ENCODE measurements at places on chromosomes 16 and 17. TPM values are rescaled to one million over a fixed set of nuclear protein-coding genes. Genes with fewer than 3 reads are reported as not detected.

GRCh38 chr17:41680426-41681040 is 8.2 kb upstream of the EIF1 start:
- no peak for DNase-seq

DNA sequence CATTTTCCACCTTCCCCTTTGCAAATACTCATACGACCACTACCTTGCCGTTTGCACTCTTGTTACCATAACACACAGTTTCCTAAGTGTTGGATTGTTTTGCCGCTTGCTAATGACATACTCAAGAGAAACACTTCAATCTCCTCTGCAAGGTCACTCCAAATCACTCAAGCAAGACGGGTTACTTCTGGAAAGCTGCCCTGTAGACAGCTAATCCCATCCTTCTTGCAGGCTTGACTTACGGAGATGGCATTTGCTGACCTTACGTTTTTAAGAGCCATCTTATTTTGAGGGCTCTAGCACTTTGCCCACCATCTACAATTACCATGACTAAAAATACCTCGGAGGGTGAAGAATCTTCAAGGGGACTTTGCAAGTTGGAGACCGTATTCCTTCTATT is 46.2 kb downstream of the MYH3 start:
- no peak for DNase-seq

DNA sequence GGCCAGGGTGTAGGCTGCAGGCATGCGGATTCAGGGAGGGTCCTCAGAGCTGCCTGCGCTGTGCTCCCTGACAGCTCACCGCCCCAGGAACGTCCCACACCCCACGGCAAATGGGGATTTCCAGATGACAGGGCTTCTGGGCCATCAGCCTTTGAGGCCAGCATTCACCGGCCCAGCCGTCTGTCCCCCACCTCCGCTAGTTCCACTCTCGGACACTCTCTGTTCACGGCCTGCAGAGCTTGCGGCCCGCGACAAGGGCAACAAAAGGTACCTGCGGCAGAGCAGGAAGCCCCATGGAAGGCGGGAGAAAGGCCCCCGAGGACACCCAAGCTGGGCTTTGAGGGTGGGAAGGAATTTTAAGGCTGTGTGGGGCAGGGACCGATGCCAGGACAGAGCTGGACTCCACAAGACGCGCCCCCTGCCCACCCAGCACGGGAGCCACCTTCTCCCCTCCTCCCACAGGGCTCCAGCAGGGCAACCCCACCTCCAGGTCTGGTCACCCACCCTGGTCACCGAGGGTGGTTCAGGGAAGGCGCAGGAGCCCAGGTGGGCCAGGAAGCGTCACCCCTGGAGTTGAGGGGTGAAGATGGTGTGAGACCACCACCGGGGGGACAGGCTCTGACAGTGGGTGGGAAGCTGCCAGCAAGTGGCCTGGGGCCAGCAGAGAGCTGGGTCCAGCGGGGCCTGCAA is 5.6 kb upstream of the CYBA start:
- no peak for DNase-seq

DNA sequence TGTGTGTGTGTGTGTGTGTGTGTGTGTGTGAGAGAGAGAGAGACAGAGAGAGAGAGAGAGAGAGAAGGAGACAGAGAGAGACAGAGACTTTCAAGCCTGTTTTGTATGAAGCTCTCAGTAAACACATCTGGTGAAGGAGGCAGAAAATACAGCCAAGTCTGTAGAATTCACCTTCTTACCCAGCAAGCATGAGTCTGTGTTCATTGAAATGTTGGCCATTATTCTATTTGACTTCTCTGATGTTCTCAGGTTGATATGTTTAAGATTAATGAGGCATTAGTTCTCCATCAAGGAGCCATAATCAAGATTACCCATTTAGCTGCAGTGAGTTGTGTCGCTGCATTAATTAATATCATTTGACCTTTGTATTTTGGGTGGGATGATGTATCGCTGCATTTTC is 895.8 kb upstream of the EEF2KMT start:
- no peak for DNase-seq

C17orf78 gene
- total RNA-seq, result not detected

DNA sequence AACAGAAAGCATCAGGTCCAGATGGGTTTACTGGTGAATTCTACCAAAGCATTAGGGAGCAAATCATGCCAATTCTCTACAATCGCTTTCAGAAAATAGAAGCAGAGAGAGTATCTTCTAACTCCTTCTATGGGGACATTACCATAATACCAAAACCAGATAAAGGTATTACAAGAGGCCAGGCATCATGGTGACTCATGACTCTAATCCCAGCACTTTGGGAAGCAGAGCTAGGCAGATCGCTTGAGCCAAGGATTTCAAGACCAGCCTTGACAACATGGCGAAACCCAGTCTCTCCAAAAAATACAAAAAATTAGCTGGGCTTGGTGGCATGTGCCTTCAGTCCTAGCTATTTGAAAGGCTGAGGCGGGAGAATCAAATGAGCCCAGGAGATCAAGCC is 23.0 kb downstream of the HBQ1 start:
- DNase-seq, result no peak

DNA sequence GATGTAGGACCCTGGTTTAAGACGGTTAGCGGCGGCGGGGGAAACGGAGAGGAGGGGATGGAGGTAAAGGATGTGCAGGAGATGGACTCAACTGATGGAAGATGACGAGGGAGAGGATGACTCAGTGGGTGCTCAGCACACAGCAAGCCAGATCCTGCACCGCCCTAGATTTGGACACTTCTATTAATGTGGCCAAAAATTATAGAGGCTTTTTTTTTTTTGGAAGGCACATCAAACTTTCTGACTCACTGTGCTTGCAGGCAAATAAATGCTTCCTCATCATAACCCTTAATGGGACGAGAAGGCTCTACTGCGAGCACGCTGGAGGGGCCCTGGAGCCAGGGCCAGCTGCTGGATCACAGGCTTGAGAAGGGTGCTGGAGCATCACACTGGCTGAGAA is 36.0 kb downstream of the RTN4RL1 start:
- peak; percentile 95 for DNase-seq

DNA sequence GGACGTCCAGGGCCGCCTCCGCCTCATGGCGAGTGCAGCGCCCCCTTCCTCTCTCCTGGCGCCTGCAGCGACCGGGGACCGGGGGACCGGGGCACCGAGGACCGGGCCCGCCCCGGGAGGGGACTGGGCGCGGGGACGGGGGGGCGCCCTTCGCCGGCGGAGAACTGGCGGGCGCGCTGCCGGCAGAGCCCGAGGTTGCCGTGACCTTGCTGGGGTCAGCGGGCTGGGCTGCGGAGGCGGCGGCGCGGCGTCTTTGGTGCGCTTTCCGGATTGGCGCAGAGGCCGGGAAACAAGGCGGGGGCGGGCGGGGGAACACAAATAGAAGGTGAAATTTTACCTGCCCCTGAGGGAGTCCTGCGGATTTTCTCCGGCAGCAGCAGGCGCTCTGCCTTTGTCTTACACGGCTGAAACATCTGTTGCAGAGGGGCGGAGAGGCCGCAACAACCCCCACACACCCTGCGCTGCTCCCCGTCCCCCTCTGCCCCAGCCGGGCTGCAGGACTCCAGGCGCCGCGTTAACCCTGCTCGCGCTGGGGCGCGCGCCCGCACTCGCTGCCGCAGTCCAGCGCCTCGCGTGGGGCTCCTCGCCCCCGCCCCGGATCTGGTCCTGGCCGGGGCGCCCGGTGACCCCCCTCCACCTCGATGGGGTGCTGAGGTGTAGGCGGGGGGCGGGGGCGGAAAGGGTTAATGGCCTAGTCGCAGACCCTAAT is 53.5 kb downstream of the SREBF1 start:
- DNase-seq, result no peak

SPN gene
- total RNA-seq, result 4.1 TPM

All from HT1080 (cell line).